NCI-H69 (cell line): ENCODE measurements at places on chromosomes 5 and 9.

DNA sequence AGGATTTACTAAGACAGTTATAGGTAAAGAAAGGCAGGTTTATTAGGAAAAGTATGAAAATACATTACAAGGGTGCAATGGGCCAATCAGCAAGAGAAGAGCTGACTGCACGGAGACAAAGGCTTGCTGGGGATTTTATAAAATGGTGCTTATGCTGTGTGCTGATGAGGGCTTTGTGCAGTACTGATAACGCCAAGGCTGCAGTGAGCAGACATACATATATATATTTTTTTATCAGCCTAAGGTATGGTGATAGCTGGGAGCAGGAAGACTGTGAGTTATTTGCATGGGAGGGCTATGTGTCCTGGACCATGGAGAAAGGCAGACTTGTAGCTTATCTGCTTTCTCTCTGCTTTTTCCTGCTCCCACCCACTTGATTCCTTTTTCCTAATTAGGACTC is 208.1 kb upstream of the ACTBL2 start:
- DNase-seq, result no peak

GRCh38 chr5:153964191-153964879 is 74.4 kb downstream of the FAM114A2 start:
- DNase-seq, result no peak

DNA sequence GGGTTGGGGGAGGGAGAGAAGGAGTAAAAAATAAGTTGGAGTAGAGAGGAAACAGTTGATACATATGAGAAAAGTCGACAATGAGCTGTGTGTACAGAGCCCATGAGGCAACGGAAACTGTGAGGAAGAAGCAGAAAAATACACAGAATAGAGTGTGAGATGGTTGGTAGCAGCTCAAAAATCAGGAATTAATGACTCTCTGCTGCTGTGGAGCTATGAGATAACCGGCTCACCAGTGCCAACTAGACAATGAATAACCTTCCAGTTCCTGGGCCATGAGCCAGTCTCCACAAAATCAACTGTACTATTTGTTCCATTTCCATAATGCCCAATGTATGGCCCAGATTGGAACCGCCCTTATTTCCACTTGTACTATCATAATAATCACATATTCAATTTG is 53.1 kb upstream of the NREP start:
- DNase-seq, result no peak

- DNase-seq, result peak; percentile 88
These were observed 1.3 kb upstream of the PHPT1 start for GRCh38 chr9:136847826-136848392.

GRCh38 chr5:45260292-45260691 is 435.9 kb downstream of the HCN1 start:
- no peak for DNase-seq

DNA sequence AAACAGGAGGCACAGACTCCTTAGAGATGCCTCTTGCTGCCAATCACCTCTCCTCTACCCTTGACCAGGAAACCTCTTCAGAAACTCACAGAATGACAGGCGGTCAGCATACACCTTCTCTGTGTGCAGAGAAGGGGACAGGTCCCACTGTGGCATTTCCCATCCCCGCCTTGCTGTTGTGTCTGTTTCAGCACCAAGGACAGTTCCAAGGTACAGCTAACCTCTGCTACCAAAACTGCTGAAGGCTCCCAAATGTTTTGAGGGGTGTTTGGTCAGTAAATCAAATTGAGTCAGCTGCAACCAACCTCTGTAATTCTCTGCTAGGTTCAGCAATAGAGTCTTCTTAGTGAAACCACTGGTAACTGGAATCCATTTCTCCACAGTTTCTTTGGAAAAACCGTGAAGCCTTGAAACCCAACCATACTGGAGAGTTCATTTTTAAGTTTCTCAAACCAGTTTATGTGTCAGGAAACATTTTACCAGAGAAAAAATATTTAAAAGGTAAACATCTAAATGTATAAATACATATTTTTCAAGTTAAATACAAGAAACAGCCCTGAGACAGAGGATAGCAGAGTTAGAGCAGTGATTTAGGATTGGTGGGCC is 122.0 kb downstream of the DRD1 start:
- no peak for DNase-seq

DNA sequence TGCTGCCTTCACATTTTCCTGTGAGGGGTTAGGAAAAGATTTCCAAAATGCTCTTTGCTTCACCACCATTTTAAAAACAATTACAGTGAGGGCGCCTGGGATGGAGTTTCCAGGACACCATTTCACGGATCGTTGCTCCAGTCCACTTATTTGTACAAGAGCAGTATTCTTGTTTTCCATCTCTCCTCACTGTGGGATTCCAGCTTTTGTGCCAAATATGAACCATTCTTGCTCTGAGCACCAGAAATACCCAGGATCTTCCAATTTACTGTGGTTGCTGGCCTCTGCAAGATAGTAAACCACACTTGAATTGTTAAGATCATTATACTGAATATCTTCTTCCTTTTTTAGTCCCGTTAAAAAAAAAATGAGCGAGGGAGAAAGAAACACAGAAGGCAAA is 899.5 kb downstream of the TLE1 start:
- no peak for DNase-seq

- no peak for DNase-seq
These were observed 6.7 kb downstream of the LRRC14B start for GRCh38 chr5:197892-198489.

- DNase-seq, result no peak
These were observed 154.7 kb downstream of the ZDHHC21 start for GRCh38 chr9:14538526-14538925.

GRCh38 chr5:149261246-149261645 is 10.4 kb upstream of the AFAP1L1 start:
- DNase-seq, result no peak

DNA sequence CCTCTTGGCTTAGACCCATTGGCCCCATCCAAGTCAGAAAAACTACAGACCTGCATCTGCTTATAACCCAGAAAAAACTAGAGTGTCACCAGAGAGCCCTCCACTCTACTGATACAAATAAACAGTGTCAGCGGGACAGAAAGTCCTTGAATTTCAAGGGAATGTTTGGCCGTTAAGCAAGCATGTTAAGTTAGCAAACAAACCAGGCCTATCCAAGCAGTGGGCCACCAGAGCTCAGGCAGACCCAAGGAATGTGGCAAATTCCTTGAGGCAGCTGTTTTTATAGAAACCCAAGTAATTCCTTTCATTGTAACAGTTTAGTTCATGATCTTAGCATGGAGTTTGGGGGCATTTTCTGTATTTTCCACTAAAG is 70.9 kb downstream of the PRLR start:
- DNase-seq, result no peak

DNA sequence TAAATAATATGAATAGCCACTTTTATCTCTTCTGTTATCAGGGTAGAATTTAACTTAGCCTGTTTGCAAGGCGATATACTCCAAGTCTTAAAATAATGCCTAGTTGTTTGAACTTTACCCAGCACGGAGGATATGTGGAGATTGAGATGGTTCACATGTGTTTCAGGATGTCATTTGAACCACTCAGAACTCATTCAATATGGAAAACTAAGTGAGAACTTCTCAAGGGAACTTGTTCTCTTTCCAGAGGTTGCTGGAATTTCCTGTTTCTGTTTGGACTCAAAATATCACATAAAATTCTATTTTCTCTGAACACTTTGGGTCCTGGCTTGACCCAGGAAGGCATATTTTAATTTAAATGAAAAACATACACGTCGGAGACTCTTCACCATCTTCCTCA is 139.1 kb upstream of the MYO10 start:
- no peak for DNase-seq

- peak; percentile 76 for DNase-seq
These were observed 548 bp downstream of the TERT start for GRCh38 chr5:1294206-1294834.

GRCh38 chr9:124478354-124478753 is 28.1 kb downstream of the ADGRD2 start:
- DNase-seq, result peak; percentile 28

DNA sequence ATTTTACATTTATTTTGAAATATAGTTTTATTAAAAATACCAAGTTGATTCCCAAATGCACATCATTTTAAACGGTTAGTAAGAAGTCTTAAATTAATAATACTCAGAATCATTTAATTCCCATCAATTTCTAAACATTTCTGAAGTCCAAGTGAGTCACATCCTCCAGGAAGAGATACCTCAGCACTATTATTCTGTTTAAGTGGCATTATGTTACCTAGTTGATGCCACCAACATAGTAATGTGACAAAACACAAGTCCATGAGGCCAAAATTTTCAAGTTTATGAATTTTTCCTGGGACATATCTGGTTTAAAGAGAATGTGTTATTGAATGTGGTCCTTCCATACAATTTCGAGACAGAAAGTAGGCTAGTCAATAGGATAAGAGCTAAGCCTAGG is 1348.3 kb upstream of the CDH9 start:
- no peak for DNase-seq

DNA sequence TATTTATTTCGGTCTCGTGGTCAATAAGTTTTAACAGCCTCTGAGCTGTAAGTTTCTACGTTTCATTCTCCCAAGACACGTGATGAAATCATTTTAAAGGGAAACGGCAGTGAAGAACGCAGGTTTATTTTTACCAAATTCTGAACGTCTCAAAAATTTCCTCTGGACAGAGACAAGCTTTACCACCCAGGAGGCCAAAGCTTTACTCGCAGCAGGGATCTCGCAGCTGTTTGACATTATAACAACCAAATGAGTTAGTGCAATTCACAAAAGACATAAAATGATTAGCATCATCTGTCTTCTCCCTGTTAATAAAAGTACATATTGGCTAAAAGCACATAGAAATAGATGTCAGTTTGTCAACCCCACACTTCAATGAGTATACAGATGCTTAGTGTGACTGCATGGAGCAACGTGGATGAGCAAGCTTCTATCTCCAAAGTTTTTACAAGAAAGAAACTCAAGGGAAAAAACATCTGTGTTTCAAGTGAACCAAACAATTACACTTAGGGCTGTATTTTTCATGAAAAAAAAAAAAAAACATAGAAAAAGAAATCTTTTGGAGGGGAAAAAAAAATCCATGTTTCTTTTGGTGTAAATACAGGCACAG is 2.5 kb downstream of the SEMA5A start:
- DNase-seq, result no peak

DNA sequence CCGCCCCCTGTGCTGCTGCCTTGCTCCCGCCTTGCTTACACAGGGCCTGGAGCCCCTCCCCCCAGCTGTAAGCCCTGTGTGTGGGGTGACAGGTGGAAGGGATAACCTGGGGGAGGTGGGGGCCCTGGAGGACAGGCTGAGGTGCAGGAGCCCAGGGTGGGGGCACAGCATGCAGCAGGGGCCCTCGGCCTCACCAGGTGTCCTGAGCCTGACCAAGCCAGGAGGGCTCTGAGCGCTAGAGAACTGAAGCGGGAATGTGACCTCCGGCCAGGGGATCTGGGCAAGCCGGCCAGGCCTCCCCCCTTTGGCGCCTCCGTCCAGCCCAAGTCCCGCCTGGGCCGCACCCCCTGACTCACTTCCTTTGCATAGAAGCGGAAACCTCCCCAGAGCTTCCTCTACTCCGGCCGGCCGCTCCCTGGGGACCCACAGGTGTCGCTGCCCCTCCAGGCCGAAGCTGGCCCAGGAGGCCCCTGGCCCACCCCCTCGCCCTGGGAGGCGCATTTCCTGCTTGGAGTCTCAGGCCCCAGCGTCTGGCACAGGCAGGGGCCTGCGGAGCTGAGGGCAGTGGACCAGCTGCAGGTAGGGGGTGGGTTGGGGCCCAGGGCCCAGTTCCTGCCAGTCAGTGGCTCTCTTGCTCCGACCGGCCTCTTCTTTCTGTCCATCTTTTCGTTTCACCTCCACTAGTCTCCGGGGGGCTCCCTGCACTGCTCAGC is at the start of gene TOR4A:
TOR4A (plus strand) TSS at position 398 of the 713 bp plus-strand sequence. CDS start 964 bp downstream, outside the sequence.
- DNase-seq, result no peak

- no peak for DNase-seq
These were observed 18.6 kb downstream of the TMEM252 start for GRCh38 chr9:68522131-68522530.

GRCh38 chr9:96177719-96178028 is 124.3 kb downstream of the HSD17B3 start:
- DNase-seq, result no peak

- DNase-seq, result peak; percentile 97
These were observed 169.2 kb upstream of the MAP1B start for GRCh38 chr5:71937921-71938698.

DNA sequence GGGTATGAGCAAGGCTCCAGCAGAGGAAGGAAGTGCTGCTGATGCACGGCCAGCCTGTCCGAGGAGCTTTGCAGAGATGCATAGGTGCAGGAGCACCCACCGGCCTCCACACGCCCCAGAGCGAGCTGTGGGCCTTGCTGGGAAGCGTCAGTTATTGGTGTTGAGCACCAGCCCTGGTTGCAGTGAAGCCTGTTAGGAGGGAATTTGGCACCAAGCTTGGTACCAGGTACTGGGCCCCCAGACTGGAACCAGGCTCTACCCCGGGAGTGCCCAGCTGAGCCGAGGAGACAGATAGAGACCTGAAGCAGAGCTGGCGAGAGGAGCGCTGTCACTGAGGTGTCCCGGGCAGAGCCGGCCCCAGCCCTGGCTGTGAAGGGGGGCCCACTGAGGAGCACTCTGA is 5.2 kb downstream of the TCF7 start:
- DNase-seq, result no peak

DNA sequence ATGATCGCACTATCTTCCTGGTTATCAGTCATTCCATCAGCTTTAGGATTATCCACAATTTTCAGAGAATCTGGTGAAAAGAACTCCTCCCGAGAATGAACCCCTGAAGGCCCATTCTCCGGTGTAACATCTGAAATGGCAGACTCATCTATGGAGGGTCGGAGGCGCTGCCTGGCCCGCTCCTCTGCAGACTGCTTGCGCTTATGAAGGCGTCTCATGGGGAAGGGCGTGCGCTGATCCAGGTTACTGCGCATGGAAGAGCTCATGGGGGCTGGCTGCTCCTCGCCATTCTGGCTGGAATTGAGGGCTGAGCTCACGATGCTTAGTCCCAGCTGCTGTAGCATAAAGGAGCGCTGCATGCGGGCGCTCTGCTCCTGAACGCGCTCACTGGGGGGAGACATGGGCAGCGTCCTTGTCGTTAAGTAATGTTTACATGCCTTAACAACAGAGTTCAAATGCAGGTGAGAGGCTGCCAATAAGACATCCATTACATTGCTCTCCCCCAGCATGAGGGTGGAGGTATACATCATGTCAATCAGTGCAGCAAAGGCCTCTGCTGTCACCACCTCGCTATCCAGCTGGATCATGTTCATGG is 19.4 kb downstream of the GRHPR start:
- no peak for DNase-seq

- DNase-seq, result peak; percentile 70
These were observed 68.4 kb downstream of the PAM start for GRCh38 chr5:102823441-102823874.
